Pons (tissue), 1 donor: ENCODE measurements at places on chromosomes 13 and 19.

GRCh38 chr13:36706755-36707154 lies 32.9 kb downstream of the SERTM1 start:
- no peak for DNase-seq

DNA sequence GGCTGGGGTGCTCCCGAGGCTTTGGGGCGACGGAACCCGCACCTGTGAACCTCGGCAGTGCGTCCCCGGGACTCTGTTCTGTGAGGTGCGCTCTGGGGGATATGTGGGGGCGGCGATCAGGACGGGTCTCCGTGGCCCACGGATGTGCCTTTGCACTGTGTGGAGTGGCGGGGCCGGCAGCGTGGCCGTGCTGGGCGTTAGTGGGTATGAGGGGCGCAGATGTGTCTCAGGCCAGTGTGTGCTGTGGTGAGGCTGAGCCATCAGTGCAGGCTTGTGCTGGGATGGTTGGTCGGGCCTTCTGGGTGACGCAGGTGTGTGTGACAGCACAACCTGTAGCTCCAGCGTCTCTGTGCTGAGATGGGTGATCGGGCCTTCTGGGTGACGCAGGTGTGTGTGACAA lies 16.9 kb downstream of the ZNF331 start:
- no peak for DNase-seq

DNA sequence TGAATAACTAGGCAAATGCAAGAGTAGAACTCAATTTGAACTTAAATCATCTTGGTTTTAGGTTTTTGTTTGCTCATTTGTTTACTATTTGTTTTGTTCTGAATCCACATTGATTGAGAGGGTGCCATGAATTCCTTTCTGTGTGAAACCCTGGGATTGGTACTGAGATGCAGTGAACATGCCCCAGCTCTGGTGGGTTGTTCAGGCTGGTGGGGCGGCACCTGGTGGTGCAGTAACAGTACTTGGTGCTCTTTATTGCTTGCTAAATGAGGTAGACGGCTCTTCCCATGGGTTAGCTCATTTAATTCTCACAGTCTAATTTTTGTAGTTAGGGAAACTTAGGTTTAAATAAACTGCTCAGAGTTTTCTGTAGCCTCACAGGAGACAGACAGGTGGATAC lies 48.4 kb downstream of the WASF3 start:
- no peak for DNase-seq

DNA sequence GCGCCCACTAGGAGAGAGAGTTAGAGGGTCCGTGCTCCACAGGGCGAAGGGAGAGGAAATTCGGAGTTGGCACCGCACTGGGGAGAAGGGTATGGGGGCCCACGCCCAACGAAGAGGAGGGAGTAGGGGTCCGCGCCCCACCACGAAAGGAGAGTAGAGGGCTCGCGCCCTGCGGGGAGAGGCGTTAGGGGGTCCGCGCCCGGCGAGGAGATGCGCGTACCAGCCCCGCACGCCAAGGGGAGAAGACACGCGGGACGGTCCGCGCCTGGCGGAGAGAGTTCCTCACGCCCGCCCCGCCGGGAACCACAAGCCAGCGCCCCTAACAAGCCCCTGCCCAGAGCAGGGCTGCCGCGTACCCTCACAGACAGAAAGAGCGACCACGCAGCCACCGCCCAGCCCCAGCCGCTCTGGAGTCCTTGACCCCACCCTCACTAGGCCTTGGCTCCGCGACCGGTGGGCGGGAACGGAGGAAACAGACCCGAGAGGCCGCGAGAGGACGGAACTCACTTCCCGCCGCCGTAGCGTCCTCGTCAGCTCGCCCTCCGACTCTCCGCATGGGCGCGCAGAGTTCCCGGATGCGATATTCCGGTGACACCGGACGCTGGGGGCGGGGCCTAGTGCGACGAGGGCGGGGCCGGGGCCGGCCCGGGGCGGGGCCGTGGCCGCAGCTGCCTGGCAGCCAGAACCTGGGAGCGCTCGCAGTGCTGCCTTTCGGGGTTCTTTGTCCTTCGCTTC lies 20.0 kb upstream of the ZSCAN18 start:
- DNase-seq: no peak

- peak; percentile 59 for DNase-seq
These were observed 2.9 kb downstream of the LDLR start for GRCh38 chr19:11092181-11092538.

- DNase-seq: no peak
These were observed 8.5 kb upstream of the ZNF83 start for GRCh38 chr19:52646571-52647217.

DNA sequence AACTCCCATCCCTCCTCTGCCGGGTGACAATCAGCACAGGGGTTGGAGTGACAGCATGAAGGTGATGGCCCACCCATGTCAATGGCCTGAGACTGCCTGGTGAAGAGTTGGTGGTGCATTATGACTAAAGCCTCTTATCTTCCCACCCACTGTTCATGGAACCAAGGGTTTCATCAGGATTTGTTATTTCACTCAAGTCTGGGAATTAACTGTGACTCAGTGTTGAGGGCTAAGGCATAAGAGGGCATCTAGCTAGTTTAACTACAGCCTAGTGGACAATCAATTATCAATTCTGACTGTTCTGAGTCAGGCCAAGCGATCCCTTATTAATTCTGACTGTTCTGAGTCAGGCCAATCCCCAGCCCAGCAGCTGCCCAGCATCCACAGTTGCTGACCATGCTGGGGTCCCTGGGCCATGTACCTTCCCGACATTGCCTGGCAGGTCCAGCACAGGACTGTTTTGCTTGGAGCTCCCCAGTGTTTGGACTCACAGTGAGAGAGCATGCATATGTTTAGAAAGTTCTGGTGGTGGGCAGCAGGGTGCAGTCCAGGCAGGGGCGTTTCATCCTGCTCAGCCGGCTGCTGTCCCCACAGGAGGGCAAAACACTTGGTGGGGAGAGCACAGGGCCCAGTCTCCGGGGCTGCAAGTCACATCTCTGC lies 65.5 kb downstream of the RASL11A start:
- no peak for DNase-seq

GRCh38 chr19:33618884-33619283 lies 2.9 kb upstream of the CHST8 start:
- DNase-seq: no peak

DNA sequence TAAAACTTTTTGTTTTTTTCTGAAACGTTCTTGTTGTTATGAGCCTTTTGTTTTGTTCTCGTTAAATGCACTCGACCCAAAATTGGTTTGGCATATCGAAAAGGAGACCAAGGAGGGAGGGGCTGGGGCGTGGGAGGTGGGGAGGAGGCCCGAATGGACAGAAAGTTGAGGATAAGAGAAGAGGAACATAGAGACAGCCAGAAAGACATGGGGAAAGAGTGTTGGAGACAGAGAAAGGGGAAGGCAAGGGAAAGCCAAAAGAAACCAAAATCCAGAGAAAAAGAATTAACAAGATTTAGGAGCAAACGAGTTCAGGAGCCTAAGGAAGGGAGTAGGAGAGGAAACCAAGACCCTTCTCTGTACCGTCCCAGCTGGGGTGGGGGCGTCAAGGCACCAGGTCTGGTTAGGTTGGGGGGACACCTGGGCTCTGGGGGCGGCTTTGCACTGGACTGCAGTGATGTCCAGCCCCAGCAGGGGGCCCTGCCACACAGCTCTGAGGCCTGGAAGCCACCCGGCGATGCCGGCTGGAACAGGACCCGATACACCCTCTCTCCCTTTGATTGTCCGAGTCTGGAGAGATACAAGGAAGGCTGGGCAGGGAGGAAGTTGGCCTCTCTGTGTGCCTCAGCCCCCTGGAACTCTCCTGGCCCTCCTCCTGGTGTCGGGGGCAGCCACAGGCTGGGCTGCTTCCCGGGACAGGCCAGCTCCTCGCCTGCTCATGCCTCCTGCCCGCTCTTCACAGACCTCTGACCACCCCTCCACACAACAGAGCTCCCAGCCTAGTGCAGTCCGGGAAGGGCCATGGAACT lies 11.6 kb upstream of the ASF1B start:
- DNase-seq: peak; percentile 76
